ENCODE measurements at places on chromosomes 4 and X. TPM values are rescaled to one million over a fixed set of nuclear protein-coding genes. Genes with fewer than 3 reads are reported as not detected.

Gene MXD4
- 60.5 TPM for total RNA-seq

Gene GPR82
- total RNA-seq, result 0.19 TPM

Gene KDR
- 6.3 TPM for total RNA-seq

Gene LANCL3
- 1.8 TPM for total RNA-seq

Gene TENM3
- total RNA-seq, result 50.8 TPM

Gene SLC25A6
- total RNA-seq, result 194 TPM

Gene GPAT3
- total RNA-seq, result 4.0 TPM

Gene CENPVL2
- not detected for total RNA-seq

Gene POU3F4
- total RNA-seq, result 2.7 TPM

Gene GC
- not detected for total RNA-seq

Gene BCORL1
- 11.7 TPM for total RNA-seq

Gene NPNT
- total RNA-seq, result 6.9 TPM

Gene ZCCHC12
- total RNA-seq, result 41.5 TPM

Gene GRK4
- total RNA-seq, result 30.7 TPM

Gene MAGEE2
- 5.6 TPM for total RNA-seq
